ENCODE measurements at places on chromosomes 13 and 19.

DNA sequence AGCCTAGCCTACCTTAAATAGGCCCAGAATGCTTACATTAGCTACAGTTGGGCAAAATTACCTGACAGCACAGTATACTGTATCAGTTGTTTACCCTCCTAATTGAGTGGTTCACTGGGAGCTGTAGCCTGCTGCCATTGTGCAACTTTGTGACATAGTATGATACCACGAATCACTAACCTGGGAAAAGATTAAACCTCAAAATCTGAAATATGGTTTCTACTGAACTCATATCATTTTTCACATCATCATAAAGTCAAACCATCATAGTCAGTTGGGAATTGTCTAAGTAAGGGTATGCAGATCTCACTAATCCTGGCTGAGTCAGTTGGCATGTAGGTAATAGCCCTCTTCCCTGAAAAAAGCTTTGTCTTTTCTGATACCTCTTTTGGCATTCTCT lies 9.2 kb downstream of the PAN3 start:
- DNase-seq: no peak

- peak; percentile 63 for DNase-seq
These were observed 43.7 kb upstream of the ADGRE5 start for GRCh38 chr19:14337510-14337909.

DNA sequence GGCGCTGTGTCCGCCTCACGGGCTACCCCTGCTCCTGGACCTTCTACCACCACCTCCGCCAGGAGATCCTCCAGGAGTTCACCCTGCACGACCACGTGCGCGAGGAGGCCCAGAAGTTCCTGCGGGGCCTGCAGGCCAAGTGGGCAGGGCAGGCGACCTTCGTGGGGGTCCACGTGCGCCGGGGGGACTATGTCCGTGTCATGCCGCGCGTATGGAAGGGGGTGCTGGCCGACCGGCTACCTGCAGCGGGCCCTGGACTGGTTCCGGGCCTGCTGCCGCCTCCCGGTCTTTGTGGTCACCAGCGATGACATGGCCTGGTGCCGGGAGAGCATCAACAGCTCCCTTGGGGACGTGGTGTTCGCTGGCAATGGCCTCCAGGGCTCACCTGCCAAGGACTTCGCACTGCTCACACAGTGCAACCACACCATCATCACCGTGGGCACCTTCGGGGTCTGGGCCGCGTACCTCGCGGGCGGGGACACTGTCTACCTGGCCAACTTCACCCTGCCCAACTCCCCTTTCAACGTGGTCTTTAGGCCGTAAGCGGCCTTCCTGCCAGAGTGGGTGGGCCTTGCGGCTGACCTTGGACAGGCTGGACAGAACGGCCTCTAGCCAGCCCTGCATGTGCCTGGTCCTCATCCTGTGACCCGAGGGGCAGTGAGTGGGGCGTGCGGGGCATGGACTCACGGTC lies 7.8 kb upstream of the NTN5 start:
- DNase-seq: no peak

GRCh38 chr13:23468811-23469210 lies 35.3 kb upstream of the SACS start:
- no peak for DNase-seq

DNA sequence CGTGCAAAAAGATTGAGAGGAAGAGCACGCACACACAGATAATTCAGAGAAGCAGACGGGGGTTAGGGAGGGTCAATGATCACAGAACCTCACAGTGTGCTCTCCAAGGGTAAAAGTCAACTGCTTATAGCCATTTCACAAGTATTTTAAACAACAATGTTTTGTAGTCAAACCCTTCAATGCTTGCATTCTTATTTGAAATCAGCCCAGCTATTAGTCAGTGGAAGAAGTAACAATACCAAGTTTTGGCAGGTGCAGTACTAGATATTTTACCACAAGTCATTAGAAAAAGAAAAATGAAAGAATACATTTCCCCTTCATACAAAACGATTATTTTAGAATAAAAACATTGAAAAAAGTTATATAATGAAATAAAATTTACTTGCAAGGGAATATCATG lies 2.6 kb downstream of the CSNK1A1L start:
- DNase-seq: no peak

GRCh38 chr19:49988433-49988832 lies 27.5 kb upstream of the SIGLEC11 start:
- DNase-seq: no peak

DNA sequence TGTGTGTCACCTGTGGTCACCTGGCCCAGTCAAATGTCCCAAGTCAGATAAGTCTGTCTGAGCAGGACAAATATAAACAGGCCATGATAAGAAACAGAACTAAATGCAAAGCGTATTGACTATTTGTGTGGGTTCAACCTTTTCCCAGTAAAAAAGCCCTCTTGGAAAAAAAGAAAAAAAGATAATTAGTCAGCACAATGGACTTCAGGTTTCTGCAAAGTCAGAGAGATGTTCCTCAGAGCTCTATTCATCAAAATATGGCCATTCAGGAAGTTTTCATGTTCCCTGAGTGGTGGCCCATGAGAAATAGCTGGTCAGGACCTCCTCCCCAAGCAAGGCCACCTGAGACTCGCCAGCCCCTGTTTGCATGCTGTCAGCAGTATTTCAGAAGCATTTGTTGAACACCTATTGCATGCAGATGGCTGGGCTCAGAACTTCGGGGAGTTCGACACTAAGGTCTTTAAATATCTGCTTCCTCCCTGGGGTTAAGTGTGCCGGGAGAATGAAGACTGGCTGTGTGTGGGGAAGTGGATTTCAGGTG lies 2.7 kb downstream of the FFAR3 start:
- no peak for DNase-seq

- DNase-seq: no peak
These were observed 12.7 kb downstream of the FARP1 start for GRCh38 chr13:98155475-98156109.

GRCh38 chr13:114010401-114011101 lies 36.7 kb upstream of the C13orf46 start:
- DNase-seq: no peak

DNA sequence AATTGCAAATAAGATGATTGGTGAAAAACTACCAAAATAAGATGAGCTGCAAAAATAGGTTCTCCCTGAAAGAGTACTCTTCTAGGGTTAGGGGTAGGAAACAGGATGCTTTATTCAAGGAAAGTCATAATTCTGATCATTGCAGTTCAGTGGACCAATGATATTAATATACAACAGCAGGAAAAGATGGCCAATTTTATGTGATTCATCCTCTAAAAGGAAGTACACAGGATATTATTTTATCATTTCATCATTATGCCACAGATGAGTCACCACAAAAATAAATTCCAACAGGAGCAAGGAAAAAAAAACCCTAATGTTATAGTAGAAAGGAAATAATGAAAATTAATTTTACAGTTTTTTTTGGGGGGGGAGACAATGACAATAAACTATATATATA lies 205.0 kb downstream of the NALCN start:
- DNase-seq: no peak

DNA sequence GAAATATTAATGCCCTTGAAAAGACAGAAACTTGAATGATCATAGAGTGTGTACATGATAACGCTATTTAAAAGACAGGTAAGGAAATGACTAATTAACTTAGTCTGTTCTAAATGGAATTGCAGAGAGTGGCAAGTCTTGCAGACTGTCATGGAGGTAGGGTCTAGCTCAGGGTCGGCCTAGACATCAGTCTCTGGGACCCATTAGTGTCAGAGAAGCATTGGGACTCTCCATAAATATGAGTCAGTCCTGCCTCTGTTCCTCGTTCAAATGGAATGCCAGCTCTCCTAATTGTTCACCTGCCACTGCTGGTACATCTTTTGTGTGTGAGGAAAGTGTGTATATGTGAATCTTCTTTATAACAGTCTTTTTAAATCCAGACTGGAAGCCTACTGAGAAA lies 28.0 kb downstream of the PCDH20 start:
- DNase-seq: no peak

DNA sequence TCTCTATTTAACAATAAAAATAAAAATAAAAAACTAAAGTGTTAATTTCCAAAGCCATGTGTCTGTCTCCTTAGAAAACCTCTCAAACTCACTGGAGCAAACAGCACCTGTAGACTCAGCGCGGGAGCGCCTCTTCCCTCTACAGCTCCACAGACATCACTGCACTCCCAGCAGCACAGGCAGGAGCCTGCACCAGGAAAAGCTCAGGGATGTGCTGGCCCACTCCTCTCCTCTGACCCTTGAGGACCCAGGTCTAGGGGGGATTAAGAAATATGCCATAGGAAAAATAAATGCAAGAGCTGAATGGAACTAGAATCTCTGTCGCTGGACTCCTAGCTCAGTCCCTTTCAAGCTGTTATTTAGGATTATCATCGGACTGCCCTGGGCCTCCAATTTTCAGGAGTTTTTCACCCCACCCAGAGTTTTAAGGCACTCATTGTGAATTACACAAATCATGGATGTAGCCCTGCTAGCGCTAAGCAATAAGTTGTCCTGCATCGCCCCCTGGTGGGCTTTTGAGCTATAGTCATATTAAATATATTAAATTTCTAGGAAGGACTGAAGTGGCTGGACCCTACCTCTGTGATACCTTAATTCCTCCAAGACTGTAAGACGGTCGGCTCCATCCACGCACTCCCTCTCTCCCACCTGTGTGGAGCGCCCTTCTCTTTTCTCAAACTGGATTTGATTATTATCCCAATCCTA lies 333.9 kb downstream of the UQCRFS1 start:
- DNase-seq: peak; percentile 27

DNA sequence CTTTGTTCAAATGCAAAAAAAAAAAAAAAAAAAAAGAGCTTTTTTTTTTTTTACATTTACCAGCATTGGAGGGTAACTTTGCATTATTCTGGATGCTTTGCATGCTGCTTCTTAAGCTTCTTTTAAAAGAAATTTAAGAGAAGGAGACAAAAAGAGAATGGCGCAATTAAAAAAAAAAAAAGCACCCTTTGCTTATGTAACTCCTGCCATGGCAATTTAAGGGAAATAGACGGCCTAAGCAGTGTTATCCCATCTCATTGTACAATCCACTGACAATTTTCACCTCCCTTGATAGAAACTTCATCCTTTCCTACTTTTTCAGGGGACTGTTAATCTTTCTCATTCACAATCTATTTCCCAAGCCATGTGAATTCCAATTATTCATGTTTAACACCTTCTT lies 129.8 kb downstream of the KCTD12 start:
- no peak for DNase-seq

GRCh38 chr19:39411081-39411831 lies 1.2 kb upstream of the PLEKHG2 start:
- DNase-seq: peak; percentile 79

GRCh38 chr19:10644260-10645007 lies 9.7 kb upstream of the ILF3 start:
- DNase-seq: peak; percentile 85

GRCh38 chr13:80408270-80408669 lies 67.3 kb upstream of the SPRY2 start:
- DNase-seq: no peak

DNA sequence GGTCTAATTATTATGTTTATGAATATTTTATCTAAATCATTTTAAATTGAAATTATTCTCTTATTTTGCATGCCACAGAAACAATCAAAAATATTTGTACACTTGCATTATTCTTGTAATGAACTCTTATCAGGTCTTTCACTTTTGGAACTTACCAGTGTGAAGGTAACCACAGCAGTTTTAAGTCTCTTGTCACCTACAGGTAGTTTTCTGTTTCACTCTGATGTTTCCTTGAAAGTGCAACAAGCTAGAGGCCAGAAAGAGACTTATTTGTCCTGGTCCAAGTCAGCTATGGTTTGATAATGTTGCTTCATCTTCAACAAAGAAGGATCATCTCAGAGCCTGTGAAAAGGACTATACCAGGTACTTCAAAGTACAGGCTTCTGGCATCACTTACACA lies 133.4 kb upstream of the NBEA start:
- DNase-seq: no peak

DNA sequence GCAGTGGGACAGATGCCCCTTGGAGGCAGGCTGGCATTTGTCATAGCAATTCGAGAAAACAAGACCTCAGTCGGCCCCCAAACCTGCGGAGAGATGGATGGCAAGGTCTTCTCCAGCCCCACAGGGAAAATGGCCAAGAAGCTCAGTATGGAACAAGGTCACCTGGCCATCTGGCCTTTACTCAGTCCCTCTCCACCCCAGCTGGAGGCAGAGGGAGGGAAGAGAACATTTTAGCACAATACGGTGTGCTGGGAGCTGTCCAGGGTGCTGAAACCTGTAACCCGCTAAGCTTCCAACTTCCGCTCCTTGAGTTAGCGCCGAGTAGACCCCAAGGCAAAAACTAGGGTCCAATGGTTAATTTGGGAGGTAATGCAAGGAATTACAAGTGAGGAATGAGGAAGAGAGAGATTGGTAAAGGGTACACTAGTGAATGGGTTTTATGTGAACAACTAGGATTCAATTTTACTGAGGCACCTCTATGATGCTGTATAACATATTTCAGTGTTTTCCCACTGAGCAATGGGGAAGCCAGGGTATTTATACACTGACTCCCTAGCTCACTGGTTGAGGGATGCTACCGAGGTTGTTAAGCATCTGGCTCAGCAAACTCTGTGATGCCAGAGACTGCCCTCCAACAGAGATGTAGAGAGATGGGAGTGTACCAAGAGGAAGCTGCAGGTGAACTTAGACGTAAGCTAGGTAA lies 64.3 kb downstream of the CACNA1A start:
- peak; percentile 19 for DNase-seq

- no peak for DNase-seq
These were observed 7.0 kb downstream of the MAP1S start for GRCh38 chr19:17726136-17726741.

DNA sequence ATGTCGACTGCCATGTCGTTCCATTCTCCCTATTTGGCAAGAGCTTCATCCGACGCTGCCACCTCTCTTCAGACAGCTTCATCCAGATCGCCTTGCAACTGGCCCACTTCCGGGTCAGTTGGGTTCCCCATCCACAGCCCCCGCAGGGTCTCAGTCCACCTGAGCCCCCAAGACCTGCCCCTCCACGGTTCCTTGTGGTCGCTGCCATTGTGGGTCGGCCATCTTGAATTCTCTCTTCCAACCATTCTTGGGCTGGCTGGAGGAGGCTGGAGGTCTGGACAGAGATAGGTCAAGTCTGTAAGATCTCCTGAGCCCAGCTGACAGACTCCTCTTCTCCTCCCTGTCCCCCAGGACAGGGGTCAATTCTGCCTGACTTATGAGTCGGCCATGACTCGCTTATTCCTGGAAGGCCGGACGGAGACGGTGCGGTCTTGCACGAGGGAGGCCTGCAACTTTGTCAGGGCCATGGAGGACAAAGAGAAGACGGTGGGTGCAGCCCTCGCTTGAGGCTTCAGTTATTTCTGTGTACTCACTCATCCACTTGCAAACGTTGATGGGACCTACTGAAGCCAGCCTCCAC lies 19.5 kb downstream of the CPT1C start:
- no peak for DNase-seq

DNA sequence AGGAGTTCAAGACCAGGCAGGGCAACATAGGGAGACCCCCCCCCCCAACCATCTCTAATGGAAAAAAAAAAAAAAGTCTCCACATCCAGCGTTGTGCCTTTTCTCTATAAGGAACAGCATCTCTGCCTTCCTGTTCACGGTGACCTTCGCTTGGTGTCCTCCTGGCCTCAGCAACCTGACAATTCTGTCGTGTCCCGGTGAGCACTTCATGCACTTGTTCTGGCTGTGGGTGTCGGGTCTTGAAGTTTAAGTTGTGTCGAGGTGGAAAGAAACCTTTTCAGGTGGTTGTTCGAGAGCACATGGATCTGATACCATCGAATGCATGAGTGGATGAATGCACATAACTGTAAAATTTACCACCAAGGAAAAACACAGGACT lies 594 bp downstream of the ZNF559 start:
- DNase-seq: no peak
